Frontal cortex (tissue), 4 donors: ENCODE measurements at places on chromosomes 5 and 9. TPM values are rescaled to one million over a fixed set of nuclear protein-coding genes. Genes with fewer than 3 reads are reported as not detected.

LCP2 gene
- 1.2 TPM for total RNA-seq

SPACA9 gene
- total RNA-seq, result 2.0 TPM

STPG3 gene
- not detected for total RNA-seq

CDC20B gene
- total RNA-seq, result not detected

GLIPR2 gene
- 8.6 TPM for total RNA-seq

FRMD3 gene
- total RNA-seq, result 43.6 TPM

TICAM2 gene
- 1.2 TPM for total RNA-seq

C9orf152 gene
- total RNA-seq, result not detected

BHMT2 gene
- total RNA-seq, result 0.41 TPM

BHMT gene
- 2.4 TPM for total RNA-seq

ARSI gene
- total RNA-seq, result 0.41 TPM

DMGDH gene
- total RNA-seq, result 3.7 TPM

PHF24 gene
- total RNA-seq, result 19.2 TPM

PALM2AKAP2 gene
- total RNA-seq, result 4.1 TPM

C9 gene
- total RNA-seq, result under 0.01 TPM

MFAP3 gene
- total RNA-seq, result 163 TPM

GPR150 gene
- not detected for total RNA-seq
